Right ventricle myocardium superior (tissue), 1 donor: ENCODE measurements at places on chromosomes 4 and X. TPM values are rescaled to one million over a fixed set of nuclear protein-coding genes. Genes with fewer than 3 reads are reported as not detected.

Gene ABCD1
- total RNA-seq, result 14.7 TPM

DNA sequence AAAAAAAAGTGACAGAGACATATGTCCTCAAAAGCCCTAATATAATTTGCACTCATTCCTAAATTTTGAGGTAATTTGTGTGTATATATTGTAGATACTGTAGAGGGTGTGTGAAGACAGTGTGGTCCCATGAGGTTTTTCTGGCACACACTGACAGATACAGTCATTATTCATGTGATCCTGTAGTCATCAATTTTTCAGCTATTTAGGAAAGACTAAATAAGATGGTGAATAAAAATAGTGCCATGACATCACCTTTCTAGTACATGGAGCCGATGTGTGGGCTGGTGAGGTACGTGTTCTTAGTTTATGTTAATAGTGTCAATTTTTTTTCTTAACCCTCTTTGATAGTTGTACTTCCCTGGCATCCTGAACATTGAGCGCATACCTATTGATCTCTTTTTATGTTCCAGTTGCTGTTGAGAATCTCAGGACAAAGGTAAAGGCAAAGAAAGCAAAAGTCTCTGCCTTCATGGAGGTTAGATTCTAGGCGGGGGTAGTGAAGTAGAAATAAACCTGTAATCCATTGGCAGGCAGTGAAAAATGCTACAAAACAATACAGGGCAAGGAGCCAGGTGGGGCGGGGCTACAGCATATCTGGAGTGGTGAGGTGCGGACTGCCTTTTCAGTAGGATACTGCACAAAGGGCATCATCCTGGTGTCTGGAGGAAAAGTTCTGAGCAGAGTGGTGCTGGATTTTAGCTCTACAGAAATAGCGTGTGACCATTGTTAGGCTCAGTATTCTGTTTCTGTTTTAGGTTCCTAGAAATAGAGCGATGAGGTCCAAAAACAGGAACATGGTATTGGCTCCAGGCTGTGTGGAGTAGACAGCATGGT, 93.8 kb downstream of the ARHGAP10 start:
- peak; percentile 74 for DNase-seq

GRCh38 chr4:173917255-173917960, 366.1 kb downstream of the FBXO8 start:
- DNase-seq, result no peak

DNA sequence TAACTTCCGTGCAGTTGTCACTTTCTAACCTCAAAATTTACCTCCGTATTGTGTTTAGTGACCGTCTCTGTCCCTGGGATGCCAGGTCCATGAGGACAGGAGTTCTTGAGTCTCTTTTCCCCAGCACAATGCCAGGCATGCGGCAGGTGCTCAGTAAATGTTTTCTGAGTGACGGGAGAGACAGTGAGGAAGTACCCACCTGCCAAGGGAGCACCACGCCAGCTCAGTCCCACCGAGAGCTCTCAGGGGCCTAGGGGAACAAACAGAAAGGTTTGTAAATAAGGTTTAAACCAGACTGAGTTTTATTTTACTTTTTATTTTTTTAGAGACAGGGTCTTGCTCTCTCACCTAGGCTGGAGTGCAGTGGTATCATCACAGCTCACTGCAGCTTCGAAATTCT, 81.5 kb upstream of the NKX1-1 start:
- DNase-seq, result peak; percentile 18

Gene PGAM4
- not detected for total RNA-seq

Gene ZNF185
- total RNA-seq, result 1.6 TPM

Gene NR3C2
- 24.7 TPM for total RNA-seq

DNA sequence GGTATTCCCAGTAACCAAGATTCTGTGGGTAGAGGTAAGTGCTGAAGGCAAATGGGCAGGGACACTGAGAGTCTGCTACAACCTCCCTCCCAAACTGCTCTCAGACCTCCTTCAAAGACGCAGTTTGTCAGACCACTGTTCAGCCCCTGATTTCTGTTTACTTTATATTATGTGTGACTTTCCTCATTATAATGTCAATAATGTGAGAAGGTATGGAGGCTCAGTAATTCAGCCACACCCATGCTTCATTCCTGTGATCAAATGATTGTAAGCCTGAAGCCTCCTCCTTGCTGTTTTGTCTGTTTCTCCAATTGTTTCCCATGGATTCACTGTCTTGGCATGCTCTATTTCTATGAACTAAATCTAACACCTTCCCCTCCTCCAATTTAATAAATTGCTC, 75.6 kb downstream of the SYTL5 start:
- DNase-seq, result no peak

Gene SLIT2
- 10.2 TPM for total RNA-seq

Gene DMRTC1B
- not detected for total RNA-seq

Gene PDLIM5
- total RNA-seq, result 979 TPM

DNA sequence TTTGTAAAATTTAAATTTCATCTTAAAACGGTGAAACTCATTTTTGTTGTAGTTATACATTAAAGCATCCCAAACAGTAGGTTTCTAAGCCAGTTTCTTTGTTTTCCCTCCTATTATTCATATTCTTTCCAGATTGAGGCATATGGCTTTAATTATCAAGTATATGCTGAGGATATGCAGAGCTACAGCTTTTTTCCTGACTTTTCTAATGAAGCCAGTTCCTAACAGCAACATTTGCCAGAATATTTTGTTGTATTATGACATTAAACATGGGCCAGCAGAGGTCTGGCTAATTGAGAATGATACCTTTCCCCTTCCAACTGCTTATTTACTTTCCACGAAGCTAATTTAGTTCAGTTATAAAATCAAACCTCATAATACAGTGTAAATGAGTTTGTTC, 75.3 kb downstream of the SLIT2 start:
- no peak for DNase-seq

- DNase-seq, result peak; percentile 63
Measured at GRCh38 chr4:184775854-184776555, 42.1 kb upstream of the CENPU start.
